ENCODE measurements at places on chromosomes 5 and 9.

GRCh38 chr9:73129941-73130685, 21.6 kb upstream of the ANXA1 start:
- DNase-seq, result no peak

GRCh38 chr5:111242606-111243005, 18.4 kb downstream of the CAMK4 start:
- DNase-seq, result no peak

- DNase-seq, result no peak
These were observed 7.9 kb downstream of the PPP1R26 start for GRCh38 chr9:135487281-135488012.

DNA sequence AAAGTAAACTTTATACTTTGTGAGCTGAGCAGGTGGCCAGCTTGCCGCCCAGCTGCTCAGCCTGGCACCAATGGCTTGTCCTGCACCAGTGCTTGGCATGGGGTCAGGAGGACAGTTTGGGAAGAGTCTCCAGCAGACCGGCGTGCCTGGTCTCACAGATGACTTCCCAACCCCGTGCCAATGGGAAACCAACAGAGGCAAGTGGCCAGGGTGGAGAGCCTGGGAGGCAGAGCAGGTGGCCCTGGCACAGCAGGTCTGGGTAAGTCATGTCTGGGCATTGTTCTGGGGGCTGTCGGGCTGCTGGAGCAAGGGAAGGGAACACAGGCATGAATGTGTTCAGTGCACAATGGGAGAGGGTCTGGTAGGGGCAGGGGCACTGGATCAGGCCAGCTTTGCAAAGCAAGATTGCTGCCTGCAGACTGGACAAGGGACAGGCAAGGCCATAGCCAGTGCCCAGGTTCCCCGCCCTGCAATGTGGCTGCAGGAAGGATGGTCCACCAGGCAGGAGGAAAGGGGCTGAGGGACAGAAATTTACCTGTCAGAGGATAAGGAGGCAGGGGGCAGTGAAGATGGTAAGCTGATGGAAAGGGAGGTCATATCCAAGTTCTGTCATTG, 76.2 kb upstream of the ALDH1B1 start:
- no peak for DNase-seq

DNA sequence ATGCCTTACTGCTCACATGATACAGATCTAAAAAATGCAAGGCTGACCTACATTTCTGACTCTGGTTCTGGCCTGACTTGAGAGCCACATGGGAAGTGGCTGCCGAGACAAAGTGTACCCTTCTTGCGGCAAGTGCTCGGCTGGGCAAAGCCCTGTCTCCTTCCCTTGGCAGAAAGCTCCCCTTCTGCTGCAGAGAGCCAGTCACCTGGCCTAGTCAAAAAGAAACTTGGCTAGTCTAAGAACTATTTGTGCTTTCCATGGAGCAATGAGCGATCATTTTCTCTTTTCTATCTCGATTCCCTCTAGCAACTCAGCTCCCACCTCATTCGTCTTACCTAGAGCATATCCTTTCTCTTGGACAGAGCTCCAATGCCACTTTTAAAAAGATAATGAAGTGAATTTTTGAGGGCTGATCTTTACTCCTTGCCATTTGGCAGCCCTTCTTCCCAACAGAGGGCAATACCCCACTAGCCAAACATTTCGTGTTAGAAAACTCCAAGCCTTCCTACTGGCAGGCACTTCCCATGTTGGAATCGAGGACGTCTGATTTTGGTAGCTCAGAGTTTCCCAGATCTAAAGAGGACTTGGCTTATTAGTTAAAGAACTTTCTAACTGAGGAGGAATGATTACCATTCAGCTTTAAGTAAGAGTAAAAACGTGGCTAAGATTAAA, 108.1 kb upstream of the PRRC1 start:
- DNase-seq, result no peak

- no peak for DNase-seq
These were observed 33.0 kb downstream of the SSBP2 start for GRCh38 chr5:81717860-81718259.

GRCh38 chr9:105883847-105884246, 189.5 kb downstream of the TMEM38B start:
- no peak for DNase-seq

DNA sequence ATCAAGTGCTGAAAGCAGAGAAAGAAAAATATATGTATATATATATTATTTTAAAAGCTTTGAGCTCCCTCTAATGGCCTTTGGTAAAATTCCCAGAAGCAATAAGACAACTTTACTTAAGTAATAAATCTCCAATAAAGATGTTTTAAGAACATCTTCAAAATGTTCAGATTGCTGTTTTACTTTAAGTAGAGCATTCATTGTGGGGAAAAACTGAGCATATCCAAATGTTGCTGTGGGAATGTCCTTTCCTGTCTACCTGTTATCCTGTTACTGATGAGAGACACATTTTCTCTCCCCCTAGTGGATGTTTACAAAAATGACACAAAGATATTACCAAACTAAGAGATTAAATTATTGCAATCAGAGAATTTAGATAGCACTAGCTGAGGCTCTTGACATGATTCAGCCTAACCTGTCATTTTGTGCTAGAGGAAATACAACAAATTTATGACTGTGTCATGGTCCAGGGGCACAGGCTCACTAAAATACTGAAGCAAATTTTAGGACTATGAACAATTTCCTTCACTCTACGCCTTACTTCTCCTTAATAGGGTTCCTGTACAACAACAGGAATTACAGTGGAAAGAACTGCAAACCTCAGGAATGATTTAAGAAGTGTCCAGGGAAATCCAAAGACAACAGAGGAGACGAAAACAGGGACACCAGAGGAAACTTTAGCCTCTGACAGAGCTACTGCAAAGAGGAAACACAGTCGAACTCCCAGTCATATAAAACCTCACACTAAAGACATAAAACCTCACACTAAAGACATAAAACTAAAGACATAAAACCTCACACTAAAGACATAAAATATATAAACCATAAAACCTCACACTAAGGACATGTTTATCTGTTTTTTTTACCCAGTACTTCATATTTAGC, 24.3 kb upstream of the PRRC1 start:
- DNase-seq, result no peak

- DNase-seq, result no peak
These were observed 2149.4 kb upstream of the ACO1 start for GRCh38 chr9:30235068-30235467.

DNA sequence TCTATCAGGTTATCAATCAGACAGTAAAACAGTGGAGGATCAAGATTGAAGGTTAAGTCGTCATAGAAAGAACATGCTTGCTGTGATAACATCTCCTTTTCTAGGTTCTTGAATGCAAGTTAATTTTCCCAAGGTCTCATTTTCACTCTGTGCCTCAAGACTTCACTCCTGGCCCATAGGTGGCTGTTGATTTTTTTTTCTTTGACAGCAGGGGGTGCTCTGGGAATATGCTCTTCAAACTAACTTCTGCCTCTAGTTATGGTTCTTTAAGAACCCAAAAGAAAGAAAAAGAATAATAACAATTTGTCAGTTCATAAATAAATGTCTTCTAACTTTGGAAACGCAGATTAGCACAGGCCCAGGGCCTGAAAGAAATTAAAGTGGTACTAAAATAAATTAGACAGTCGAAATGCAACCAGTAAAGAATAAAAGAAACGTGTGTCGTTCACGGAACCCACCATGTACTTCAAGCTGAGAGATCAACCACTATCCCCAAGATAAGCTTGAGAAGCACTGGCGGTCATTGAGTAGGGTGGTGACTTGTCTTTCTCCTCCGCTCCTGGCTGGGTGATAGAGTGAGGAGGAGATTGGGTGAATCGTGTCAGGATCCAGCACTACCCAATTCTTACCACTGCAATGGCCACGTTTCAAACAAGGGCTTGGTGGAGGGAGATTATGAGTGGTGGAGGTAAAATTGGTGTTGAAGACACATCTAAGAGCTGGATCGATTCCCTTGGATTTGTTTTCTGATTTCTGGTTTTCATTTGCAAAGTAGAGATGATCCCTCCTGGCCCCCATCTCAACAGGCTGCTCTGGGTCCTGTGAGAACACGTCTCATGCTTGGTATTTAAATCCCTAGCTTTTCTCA, 93.4 kb upstream of the IRX4 start:
- DNase-seq, result no peak

DNA sequence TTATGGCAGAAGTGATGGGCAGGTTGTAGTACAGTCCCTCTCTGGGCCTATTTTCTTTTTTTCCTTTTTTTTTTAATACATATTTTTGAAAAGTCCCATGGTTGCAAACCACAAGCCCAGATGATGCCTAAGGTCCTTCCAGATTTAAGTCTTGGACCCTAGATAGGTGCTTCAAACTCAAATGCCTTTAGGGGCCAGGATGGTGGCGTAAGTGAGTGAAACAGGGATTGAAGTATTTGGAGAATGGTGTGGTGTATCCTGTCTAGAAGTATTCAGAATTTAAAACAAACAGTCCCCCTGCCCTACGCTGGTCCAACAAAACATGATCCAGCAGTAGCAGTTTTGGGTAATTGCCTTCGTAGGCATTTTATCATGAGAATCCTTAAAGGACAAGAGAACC, 2.2 kb downstream of the TIGD6 start:
- DNase-seq, result no peak

DNA sequence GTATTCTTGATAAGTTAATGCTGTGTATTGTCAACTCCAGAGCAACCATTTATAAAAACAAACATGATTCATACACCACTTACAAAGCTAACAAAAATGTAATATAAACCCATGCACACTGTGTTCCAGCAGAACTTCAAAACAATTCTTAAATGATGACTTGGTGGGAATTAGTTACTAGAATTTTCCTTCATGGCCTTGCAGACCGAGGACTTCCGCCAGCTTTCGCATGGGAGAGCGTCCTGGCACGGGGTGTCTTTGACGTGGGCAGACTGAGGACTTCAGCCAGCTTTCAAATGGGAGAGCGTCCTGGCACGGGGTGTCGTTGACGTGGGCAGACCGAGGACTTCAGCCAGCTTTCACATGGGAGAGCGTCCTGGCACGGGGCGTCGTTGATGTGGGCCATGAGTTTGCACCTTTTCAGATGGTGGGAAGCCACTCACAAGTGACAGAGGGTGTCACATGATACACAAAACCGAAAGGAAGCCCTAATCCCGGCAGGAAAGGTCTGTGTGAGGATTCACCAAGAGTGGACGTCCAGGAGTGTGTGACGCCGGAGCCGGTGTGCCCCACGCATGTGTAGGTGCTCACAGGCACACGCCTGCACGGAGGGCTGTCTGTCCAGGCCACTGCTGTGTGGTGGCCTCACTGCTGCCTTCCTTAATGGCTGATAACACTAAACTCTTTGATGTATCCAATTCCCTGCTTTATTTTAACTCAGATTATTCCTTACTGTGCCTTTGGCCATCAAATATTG, 211.3 kb upstream of the IRX4 start:
- DNase-seq, result no peak

GRCh38 chr5:115186794-115187193, 17.1 kb upstream of the TRIM36 start:
- DNase-seq, result no peak

DNA sequence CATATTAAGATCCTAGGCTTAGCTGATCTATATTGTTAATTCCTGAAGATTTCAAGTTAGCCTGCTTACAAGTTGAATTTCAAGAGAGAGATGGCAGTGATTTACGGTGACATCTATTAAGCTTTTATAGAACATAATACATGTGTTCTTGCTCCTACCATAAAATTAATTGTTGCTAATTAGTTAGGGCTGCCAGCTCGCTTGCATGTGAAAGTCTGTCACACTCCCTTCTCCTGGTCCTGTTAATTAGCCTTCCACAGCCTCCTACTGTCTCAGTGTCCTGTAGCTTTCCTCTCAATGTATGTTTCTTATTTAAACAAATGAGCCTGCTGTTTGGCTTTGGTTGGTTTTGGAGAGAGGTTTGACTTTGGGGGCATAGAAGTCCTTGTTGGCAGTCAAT, 247.2 kb downstream of the NTRK2 start:
- no peak for DNase-seq

DNA sequence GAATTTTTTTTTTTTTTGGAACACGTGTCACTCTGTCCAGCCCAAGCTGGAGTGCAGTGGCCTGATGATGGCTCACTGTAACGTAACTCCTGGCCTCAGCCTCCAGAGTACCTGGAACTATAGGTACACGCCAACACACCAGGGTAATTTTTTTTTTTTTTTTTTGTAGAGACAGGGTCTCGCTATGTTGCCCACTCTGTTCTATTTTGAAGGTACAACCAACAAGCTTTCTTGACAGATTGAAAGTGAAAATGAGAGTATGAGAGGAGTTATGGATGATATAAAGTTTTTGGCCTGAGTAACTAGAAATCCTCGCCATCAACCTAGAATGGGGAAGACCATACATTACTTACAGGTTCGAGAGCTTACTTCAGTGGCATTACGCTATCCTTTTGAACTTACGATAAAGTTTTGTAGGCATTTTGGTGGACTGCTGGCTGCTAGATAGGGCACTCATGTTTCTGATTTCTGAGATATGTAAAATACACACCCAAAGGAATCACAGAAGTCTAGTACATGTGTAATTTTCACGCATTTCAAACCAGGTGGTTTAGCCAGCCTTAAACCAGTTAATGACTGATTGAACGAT, 806 bp upstream of the CDC42SE2 start:
- DNase-seq, result no peak

- DNase-seq, result peak; percentile 70
These were observed 43.1 kb downstream of the POLR1E start for GRCh38 chr9:37528652-37529471.

DNA sequence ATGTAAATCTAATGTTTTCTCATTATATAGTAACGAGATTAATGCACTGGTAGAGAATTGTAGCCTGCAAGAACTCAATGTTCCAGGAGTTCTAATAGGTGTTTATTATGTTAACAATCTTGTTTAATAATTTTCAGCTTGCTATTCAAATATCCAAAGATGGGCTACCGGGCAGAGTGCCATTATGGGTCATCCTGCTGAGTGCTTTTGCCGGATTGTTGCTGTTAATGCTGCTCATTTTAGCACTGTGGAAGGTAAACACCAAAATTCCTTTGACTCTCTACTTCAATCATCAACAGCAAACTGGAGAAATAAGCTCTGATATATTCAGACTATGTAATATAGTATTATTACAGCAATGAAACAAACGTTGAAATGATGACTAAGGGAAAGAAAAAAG, 41.9 kb upstream of the ITGA2 start:
- no peak for DNase-seq

GRCh38 chr9:130607640-130608420, 28.5 kb downstream of the FUBP3 start:
- no peak for DNase-seq

- no peak for DNase-seq
These were observed 51.5 kb downstream of the SHOC1 start for GRCh38 chr9:111743275-111743674.

DNA sequence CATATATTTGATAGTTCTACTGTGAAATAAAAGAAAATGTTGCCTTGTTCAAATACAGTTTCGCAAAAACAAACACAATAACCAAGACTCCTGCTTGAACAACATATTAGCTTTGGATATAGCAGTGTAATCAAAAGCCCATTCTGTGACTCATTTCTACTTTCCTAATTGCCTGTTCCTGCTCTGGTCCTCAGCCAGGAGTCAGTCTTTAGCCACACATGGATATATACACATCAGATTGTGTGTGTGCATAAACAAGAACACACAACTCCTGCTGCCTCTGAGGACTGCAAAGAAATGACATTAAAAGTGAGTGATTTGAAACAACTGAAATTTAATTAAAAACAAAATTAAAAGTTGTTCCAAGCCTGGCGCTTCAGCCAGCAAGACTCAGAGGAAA, 334.8 kb downstream of the TRIM32 start:
- no peak for DNase-seq
